ENCODE measurements at places on chromosomes 7 and 10.
A peak's percentile ranks its signal among the peaks of the same experiment; 100 is the strongest.

DNA sequence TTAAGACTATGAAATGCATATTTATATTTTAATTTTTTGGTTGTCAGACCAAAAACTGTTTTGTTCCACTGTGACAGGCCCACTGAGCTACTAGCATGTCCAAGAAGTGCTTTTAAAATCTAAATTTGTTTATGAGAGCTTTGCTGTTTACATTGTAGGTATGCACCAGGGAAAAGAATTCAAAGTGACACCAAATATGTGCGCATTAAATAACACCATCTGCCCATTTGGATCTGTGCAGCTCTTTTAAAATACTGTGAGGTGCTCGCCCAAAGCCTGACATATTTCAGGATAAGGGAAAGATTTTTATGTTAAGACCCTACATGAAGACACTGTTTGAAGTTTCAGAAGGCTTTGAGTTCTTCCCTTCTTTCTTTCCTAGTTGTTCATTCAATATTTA lies 162.9 kb downstream of the ST7 start:
- ATAC-seq: no peak

- ATAC-seq: no peak
Observed at GRCh38 chr10:127117125-127117524, 79.3 kb downstream of the INSYN2A start.

GRCh38 chr10:69318106-69318866 lies 40.0 kb downstream of the HK1 start:
- peak; percentile 91 for ATAC-seq

GRCh38 chr10:30178356-30178964 lies 119.1 kb upstream of the JCAD start:
- ATAC-seq: no peak

DNA sequence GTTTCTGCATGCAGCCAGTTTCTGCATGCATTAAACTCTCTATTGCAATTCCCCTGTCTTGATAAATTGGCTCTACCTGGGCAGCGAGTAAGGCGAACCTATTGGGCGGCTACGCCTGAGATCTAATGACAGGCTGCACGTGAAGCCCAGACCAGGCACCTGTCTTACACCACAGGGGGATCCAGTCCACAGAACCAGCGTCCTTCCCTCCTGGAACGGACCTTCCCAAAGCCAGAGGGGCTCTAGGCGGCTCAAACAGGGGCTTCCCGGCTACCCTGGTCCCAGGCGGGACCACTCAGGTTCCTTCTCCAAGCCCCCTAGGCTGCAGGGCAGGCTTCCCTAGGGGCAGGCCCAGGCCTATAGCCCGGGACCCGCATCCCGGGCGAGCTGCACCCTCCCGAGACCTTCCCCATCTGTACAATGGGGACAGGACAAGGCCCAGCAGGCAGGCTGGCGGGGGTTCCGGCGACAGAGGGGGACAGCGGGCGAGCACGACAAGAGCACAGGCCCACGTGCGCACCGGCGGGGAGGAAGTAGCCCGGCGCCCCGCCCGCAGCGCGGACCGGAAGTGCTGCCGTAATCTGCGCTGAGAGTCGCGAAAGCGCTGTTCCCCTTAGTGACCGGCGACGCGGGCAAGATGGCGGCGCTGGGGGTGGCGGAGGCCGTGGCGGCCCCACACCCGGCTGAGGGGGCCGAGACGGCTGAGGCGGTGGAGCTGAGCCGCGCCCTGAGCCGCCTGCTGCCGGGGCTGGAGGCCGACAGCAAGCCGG lies at the start of gene DNAAF5:
Gene DNAAF5, plus strand, starts transcription at position 616 of the 770 bp plus-strand sequence. Its CDS starts 22 bp downstream, at position 638.
- ATAC-seq: peak; percentile 92

- no peak for ATAC-seq
Observed at GRCh38 chr10:12703126-12703525, 298.4 kb downstream of the CCDC3 start.

DNA sequence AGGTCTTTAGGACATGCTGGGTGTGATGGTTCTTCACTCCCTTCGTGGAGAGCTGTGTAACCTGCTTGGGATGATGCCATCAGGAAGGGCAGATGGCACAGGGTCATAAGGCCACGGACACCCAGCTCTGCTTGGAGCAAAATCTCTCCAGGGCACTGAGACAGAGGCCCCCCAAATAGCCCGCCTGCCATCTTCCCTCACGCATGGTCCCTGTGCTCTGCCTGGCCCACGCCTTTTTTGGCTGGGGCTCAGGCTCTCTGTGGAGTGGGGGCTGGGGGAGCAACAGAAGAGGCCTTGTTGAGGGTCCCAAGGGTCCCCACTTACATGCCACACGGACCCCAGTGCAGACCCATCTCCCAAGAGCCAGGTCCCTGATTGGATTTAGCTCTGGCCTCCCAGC lies 93.3 kb upstream of the RET start:
- ATAC-seq: no peak

- no peak for ATAC-seq
Observed at GRCh38 chr10:131816941-131817700, 83.7 kb upstream of the PPP2R2D start.

GRCh38 chr10:90288391-90288933 lies 569.4 kb downstream of the HTR7 start:
- no peak for ATAC-seq

DNA sequence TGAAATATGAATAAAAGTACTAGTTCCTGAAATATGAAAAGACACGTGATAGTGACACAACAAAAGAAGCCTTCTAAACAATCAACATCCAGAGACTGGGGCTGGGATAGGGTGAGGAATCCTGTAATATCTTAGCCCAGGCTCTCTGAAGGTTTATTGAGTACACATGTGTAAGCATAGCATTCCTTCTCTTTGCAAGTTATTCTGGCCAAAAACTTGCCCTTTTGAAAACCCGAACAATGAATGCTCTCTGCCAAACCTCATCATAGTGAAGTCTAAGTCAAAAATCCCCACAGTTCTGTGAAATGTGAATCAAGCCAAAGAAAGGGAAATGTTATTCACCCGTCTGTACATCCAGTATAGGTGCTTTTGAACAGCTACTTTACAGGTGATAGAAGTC lies 11.6 kb downstream of the SEMA3D start:
- ATAC-seq: no peak

- ATAC-seq: no peak
Observed at GRCh38 chr10:4117604-4118003, 332.6 kb upstream of the KLF6 start.

- no peak for ATAC-seq
Observed at GRCh38 chr7:32103361-32103760, 33.2 kb upstream of the PDE1C start.

- no peak for ATAC-seq
Observed at GRCh38 chr10:51932530-51932929, 233.1 kb upstream of the CSTF2T start.

DNA sequence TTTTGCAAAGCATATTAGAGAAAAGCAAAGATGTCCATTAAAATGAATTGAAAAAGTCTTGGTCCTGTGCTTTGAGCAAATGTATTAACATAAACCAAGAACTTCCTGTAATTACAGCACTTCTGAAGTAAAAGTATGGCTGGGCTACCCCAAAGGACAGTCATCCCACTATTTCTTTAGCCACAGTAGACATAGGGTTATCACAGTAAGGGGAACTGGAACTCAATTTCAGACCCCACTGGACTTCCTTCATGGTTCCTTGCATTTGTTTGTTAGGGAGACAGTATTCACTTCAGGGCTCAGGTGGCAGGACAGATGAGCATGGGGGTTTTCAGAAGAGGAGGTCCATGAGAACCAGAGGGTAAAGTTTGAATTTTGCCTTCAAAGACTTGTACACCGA lies 203.1 kb upstream of the PDE1C start:
- ATAC-seq: no peak

- no peak for ATAC-seq
Observed at GRCh38 chr7:121475806-121476205, 79.7 kb upstream of the FAM3C start.

GRCh38 chr10:69994262-69994661 lies 58.4 kb upstream of the MACROH2A2 start:
- ATAC-seq: no peak

GRCh38 chr7:24572393-24572996 lies 757 bp upstream of the PALS2 start:
- peak; percentile 39 for ATAC-seq

- no peak for ATAC-seq
Observed at GRCh38 chr10:1200866-1201807, 145.0 kb downstream of the WDR37 start.

DNA sequence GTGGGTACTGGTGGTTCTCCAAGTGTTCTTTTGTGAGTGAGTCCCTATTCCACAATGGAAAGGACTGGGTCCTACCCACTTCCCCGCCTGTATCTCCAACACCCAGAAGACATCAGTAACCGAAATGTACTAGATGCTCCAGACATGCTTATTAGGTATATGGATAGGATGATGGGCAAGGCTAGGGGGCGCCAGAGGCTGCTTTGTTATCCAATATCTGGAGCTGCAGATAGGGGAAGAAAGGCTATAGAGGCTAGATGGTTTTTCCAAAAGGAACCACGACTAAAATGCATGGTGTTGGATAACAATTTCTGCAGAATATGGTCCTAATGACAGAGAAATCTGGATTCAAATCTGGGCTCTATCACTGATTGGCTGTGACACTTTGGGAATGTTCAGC lies 56.2 kb upstream of the TM9SF3 start:
- ATAC-seq: no peak

GRCh38 chr10:50219646-50220045 lies 31.7 kb downstream of the ASAH2 start:
- ATAC-seq: no peak

GRCh38 chr10:25257646-25258045 lies 82.8 kb downstream of the GPR158 start:
- ATAC-seq: no peak

DNA sequence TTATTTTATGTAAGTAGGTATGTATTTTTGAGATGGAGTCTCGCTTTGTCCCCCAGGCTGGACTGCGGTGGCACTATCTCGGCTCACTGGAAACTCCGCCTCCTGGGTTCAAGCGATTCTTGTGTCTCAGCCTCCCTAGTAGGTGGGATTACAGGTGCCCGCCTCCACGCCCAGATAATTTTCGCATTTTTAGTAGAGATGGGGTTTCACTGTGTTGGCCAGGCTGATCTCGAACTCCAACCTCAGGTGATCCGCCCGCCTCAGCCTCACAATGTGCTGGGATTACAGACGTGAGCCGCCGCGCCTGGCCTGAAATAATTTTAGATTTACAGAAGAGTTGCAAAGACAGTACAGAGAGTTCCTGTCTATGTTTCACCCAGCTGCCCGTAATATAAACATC lies 37.5 kb downstream of the PFKFB3 start:
- no peak for ATAC-seq

GRCh38 chr10:6722616-6723004 lies 142.5 kb upstream of the PRKCQ start:
- no peak for ATAC-seq

- ATAC-seq: no peak
Observed at GRCh38 chr7:33626869-33627268, 278.5 kb upstream of the BMPER start.

- ATAC-seq: no peak
Observed at GRCh38 chr7:80445351-80445750, 66.5 kb downstream of the GNAT3 start.

DNA sequence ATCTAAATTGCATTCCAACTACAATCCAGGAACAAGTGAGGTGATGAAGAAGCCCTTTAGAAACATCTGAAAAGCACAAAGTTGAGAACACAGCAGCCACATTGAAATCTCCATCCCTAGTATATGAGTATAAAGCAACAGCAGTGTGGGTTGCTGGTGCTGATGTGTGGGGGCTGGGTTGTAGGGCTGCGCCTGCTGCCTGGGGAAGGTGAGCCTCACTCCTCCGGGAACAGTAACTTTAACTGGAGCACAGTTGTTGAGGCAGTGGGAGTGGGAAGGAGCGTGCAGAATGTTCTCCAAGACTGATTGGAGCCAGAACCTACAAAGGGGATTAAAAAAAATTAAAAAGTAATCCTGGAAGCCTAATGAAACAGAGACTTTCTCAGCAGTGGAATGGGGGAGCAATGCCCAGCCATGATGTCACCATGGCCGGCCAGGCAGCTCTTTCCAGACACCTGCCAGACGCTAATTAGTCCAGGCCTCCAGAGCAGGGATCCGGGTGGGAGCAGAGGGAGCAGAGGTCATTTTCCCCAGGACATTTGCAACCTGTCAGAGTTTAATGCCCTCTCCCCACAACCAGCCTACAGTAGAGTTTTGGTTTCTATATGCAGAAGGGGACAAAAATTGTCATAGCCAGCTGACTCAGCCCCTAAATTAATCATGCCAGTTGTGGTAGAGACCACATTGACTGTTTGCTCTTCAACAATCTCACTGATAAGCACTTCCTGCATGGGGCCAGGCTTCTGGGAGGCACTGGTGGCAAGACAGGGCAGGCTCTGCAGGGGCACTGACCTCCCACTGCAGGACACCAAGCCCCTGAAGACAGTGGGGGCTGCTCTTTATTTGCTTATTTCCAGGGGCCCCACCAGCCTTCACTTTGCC lies 133.0 kb upstream of the ZNF32 start:
- ATAC-seq: peak; percentile 90

GRCh38 chr7:142308918-142309317 lies 51.1 kb upstream of the PRSS58 start:
- ATAC-seq: no peak

GRCh38 chr7:16098585-16099179 lies 322.7 kb downstream of the CRPPA start:
- ATAC-seq: no peak

GRCh38 chr7:84060000-84060399 lies 134.6 kb downstream of the SEMA3A start:
- no peak for ATAC-seq

DNA sequence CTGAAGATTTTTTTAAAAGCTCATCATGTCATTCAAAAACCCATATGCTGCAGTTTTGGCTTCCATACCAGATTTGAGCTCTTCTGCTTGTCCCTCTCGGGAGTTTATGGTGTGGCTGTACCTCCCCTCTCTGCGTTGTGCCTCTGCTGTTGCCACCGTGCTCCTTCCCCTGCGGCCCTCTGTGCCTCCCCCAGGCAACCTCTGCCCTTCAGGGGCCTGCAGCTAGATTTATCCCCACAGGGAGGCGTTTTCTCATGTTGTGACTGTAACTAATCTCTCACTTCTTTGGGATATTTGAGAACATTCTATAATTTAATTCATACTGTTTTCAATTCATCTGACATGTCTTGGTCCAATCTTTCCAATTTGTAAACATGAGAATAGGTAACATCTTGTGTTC lies 52.7 kb downstream of the TASOR2 start:
- ATAC-seq: no peak

DNA sequence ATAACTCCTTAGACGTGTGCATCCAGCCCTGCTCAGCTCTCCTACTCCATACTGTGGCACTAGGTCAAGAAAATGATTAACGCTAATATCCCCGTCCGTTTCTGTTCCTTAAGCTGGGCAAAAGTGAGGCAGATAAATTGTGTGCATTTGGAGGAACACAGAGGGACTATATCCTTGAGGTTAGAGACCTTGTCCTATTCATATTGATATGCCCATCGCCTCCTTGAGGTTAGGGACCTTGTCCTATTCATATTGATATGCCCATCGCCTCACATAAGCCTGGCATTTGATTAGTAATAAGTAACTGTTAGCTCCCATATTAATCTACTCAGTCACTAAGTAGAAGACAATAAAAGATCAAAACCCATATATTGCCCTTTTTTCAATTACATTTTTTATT lies 12.9 kb upstream of the TAX1BP1 start:
- no peak for ATAC-seq

DNA sequence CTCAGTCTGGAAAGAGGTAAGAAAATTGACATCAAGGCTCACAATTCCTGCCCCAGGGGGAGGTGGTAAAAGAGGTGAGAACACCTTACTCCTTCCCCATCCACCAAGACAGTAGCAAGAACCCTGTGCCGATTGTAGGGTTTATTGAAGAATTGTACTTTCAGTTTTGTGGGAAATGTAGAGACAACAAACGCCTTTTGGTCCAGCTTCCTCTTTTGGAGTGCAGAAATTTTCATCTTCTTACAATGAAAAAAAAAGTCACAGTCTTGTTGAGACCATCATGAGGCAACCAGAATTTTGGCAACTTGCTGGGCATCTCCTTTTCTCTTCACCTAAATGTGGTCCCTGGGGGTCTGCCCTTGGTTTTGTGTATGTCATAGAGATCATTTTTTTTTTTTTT lies 217.7 kb downstream of the TMEM178B start:
- ATAC-seq: no peak

Measured in activated CD4-positive, CD25-positive, alpha-beta regulatory T cell treated with anti-CD3 and anti-CD28 coated beads, Interleukin-2, amount 50 U/mL, for 24 hours (primary cell).